ENCODE measurements at places on chromosomes 3 and 15.

DNA sequence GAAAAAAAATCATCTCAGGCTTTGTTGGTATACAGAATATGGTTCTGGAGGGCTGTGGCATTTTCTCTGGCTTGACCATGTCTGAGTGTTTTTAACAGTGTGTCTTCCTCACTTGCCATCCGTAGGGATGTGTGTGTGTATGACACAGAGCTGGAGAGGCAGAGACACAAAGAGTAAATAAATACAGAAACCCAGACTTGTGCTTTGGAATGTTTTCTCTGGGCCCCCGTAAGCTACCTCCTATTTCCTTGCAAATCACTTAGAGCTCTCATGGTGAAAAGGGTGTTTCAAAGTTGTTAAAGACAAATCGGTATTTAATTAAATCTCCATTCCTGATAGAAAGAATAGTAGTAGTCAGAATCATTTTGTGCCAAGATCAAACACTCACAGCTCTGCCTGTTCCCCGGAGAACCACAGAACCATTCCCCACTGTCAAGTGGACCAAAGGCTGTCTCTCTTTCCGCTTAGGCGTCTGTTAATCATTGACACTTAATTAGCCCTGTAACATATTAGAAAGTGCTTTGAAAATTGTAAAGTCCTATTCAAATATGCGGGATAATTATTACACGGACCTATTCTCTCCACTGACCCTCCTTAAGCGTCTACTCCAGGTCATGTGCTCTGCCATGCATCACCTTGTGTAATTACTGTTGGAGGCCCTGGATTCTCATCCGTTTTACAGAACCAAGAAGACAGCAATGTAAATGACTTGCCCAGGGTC lies 313.6 kb upstream of the TLE3 start:
- DNase-seq = no peak

DNA sequence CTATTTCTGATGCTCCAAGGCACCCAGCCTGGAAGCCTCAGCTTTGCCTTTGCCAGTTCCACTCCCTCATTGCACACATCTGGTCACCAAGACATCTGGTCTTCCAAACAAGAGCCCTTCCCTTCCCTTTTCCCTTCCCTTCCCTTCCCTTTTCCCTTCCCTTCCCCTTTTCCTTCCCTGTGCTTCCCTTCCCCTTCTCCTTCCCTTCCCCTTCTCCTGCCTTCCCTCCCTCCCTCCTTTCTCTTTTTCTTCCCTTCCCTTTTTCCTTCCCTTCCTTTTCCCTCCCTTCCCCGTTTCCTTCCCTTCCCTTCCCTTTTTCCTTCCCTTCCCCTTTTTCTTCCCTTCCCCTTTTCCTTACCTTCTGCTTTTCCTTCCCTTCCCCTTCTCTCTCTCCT lies 2.4 kb upstream of the CGNL1 start:
- DNase-seq = no peak

GRCh38 chr3:32508711-32509110 lies 6.1 kb upstream of the CMTM6 start:
- no peak for DNase-seq

- DNase-seq = no peak
These were observed 247.4 kb downstream of the MCTP2 start for GRCh38 chr15:94478763-94479162.

- no peak for DNase-seq
These were observed 39.3 kb upstream of the HDC start for GRCh38 chr15:50304836-50305235.

DNA sequence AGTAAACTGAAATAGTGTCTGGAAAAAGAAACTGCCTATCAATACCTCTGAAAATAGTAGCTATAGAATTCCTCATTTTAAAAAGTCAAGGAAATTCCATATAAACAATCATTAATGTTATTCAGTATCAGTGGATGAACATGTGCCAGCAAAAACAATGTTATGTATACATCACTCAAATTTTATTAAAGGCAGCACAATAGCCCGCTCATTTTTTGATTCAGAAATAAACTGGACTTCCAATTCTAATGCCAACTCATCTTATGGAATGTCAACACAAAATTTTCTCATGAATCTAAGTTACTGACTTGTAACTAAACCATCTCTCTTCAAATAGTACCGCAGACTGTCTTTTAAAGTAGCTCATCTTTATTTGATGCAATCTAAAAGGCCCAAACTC lies 19.0 kb downstream of the THBS1 start:
- DNase-seq = no peak

- peak; percentile 99 for DNase-seq
These were observed 97.2 kb upstream of the CTNNB1 start for GRCh38 chr3:41102053-41102556.

GRCh38 chr3:194485468-194485880 lies 1.3 kb downstream of the ATP13A3 start:
- DNase-seq = peak; percentile 69

DNA sequence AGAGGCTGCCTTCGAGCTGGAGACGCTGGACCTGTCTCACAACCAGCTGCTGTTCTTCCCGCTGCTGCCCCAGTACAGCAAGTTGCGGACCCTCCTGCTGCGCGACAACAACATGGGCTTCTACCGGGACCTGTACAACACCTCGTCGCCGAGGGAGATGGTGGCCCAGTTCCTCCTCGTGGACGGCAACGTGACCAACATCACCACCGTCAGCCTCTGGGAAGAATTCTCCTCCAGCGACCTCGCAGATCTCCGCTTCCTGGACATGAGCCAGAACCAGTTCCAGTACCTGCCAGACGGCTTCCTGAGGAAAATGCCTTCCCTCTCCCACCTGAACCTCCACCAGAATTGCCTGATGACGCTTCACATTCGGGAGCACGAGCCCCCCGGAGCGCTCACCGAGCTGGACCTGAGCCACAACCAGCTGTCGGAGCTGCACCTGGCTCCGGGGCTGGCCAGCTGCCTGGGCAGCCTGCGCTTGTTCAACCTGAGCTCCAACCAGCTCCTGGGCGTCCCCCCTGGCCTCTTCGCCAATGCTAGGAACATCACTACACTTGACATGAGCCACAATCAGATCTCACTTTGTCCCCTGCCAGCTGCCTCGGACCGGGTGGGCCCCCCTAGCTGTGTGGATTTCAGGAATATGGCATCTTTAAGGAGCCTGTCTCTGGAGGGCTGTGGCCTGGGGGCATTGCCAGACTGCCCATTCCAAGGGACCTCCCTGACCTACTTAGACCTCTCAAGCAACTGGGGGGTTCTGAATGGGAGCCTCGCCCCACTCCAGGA lies 21.1 kb downstream of the NRROS start:
- no peak for DNase-seq

DNA sequence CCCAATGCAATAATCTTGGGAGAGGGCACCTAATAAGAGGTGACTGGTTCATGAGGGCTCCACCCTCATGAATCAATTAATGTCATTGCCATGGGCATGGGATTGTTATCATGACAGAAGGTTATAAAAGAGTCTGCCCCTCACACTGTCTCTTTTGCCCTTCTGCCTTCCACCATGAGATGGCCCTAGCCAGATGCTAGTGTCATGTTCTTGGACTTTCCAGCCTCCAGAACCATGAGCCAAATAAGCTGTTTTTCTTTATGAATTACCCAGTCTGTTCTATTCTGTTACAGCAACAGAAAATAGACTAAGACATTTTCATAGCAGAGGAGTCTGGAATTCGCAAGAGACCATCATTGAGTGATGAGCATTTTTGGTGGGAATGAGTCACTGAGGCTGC lies 16.0 kb upstream of the RAD18 start:
- no peak for DNase-seq

DNA sequence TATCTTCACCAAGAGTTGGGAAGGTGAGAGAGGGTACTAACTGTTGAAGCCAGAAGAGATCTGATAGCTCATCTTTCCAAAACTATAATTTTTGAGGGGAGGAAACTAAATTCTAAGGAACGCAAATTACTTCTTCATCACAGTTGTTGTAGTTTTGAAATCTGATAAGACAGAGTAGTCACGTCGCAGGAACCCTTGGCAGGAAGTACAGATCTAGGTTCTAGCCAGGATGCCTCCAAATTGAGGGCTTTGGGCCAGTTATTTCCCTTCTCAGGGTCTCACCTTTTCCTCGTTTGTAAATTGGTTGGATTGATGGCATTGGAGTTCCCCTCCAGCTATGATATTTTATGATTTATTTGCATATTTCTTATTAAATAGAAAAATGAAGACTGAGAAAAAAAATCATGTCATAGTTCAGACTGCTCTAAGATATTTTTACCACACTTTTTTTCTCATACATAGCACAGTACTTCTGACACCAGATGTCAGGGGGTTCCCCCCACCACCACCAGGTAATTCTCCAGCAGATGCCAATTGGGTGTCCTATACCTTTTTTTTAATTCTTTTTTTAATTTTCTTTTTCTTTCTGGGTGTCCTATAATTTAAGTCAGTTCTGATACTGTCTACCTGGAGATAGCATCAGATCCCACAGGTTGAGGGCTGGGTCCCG lies 32.3 kb upstream of the APH1B start:
- no peak for DNase-seq

DNA sequence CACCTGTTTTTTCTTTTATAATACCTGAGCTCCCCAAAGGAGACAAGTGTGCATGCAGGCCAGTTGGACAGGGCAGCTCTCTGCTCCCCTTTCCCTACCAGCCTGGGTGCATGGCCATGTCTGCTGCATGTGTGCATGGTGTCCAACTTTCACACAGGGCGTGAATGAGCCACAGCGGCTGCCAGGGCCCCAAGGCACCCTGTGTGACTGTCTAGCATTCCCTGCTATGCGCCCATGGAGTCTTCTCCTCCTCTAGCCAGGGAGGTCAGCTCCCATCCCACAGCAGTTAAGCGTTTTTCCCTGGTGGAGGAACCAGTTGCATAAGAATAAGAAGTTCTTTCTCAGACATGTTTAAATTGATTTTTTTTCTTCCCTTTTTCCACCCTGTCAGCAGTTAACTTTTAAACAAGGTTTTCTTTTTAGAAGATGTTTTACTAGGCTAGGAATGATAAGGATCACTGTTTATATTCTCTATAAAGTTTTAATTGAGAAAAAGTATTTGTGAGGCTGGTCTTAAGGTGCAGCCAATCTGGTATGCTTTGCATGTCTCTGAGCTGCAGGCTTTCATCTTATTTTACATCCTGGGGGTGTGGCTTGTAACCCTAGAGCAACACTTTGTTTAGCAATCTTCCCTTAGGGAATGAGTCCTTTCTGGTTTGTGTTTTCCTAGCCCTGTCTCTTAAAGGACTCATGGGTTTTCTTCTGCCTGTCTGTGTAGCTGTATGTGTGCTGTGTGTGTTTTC lies 20.5 kb upstream of the OR5H1 start:
- no peak for DNase-seq

DNA sequence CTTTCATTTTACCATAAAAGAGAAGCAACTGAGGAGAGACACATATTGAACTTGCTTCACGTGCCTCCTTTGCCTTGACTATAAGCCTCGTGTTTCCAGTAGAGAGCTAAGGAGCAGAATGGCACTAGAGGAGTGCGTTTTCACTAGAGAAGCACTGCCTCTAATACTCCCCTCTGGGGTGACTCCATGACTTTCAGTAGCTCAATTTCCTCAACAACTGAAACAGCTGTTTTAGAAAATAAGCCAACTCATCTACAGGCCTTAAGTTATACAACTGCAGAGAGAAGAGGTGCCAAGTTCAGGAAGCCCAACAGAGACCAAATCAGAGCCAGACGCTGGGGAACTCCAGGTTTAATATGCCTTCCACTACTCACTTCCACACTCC lies 1.9 kb downstream of the UBP1 start:
- no peak for DNase-seq

DNA sequence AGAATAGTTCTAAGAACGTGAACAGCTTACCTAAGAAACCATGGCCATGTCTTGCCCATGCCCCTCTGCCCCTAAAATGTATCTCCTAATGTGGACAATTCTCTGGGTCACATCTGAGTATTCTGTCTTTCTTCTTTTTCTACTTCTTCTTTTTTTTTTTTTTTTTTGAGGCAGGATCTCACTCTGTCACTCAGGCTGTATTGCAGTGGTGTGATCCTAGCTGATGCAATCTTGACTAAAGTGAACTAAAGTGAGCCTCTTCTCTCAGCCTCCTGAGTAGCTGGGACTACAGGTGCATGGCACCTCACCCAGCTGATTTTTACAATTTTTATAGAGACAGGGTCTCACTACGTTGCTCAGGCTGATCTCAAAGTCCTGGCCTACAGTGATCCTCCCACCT lies 204.8 kb upstream of the ZPLD1 start:
- DNase-seq = no peak

DNA sequence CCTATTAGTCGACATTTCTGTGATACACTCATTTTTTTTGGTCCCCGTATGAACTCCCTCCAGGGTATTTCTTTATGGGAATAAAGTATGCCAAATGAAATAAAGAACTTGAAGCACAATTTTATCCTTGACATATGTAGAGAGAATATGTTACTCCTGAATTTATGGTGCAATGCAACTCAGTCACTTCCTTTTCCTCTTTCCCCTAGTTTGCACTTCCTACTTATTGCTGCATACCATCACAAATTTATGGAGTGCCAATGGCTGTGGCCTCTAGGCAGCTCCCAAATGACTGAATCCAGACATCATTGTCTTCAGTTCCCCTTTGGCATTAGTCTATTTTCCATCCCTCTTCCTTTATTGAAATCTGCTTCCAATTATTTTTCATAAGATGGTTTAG lies 403.5 kb downstream of the FHIT start:
- no peak for DNase-seq

DNA sequence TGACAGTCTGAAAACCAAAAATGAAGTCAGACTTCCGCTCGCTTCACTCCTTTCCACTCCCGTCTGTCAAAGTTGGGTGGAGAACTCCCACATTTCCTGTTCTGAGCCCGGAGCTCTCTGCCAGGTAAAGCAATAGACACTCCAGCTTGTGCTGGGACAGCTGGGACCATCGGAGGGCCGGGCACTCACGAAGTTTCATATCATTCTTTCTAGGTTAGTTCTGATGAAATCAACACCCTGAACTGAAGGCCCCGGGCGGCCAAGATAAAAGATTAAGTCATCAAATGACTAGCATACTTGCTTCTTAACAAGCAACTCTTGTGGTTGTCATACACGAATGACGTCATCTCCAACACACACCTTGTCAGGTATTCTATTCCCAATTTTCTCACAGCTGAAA lies 42.1 kb downstream of the MAGI1 start:
- DNase-seq = peak; percentile 90

DNA sequence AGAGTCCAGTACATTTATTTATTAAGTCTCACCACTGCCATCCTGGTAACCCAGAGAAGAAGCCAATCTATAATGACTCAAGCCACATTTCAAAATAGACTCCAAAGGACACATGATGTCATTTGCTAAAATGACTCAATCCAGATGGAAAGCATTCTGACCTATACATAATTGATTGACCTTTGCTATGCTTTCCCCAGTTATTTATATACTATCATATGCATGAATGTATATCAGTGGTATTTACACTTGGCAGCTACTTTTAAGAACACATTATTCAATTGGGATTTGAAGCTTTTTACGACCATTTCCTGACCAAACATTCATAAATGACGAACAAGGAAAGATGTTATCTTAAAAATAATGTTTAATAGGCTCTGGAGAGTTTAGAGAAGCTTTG lies 297.2 kb downstream of the FHIT start:
- peak; percentile 30 for DNase-seq

DNA sequence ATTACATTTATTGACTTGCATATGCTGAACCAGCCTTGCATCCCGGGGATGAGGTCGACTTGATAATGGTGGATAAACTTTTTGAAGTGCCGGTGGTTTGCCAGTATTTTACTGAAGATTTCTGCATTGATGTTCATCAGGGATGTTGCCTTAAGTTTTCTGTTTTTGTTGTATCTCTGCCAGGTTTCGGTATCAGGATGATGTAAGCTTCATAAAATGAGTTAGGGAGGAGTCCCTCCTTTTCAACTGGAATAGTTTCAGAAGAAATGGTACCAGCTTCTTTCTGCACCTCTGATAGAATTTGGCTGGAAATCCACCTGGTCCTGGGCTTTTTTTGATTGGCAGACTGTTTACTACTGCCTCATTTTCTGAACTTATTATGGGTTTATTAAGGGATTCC lies 250.8 kb downstream of the TBC1D5 start:
- DNase-seq = peak; percentile 45

- DNase-seq = no peak
These were observed 41.9 kb upstream of the ABHD10 start for GRCh38 chr3:111936967-111937366.

Data from foreskin keratinocyte (primary cell).